Lower lobe of right lung (tissue), 2 donors: ENCODE measurements at places on chromosomes 12 and 14.

- DNase-seq = no peak
These were observed 322.0 kb downstream of the AACS start for GRCh38 chr12:125387206-125387605.

- DNase-seq = peak; percentile 86
These were observed 29.2 kb downstream of the FOS start for GRCh38 chr14:75307700-75308379.

- DNase-seq = no peak
These were observed 50.9 kb upstream of the CPNE8 start for GRCh38 chr12:38956337-38956736.

GRCh38 chr14:55938249-55938791, 179.9 kb upstream of the PELI2 start:
- DNase-seq = no peak

DNA sequence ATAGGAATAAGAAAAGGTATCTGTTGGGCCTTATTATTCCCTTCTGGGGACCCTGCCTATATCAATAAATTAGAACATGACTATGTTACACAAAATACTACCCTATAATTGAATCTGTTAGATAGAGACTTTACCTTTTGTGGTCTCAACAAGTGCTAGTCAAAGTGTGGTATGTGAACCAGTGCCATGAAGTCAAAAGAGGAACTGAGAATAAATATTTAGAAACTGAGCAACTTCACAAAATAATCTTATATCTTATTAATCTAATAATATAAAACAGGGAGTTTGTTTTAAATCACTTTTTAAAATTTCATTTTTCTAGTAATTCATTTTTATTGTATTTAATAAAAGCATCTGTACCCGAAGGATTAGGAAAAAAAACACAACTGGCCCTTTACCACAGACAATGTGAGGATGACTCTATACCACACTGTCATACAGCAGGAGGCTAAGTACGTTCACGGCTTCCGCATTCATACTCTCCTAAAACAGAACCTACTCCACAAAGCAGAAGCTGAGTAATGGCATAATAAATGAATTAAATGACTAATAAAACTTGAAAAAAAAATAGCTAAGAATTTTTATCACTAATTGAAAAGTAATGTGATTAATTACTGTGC, 42.1 kb downstream of the SEC23A start:
- DNase-seq = no peak

DNA sequence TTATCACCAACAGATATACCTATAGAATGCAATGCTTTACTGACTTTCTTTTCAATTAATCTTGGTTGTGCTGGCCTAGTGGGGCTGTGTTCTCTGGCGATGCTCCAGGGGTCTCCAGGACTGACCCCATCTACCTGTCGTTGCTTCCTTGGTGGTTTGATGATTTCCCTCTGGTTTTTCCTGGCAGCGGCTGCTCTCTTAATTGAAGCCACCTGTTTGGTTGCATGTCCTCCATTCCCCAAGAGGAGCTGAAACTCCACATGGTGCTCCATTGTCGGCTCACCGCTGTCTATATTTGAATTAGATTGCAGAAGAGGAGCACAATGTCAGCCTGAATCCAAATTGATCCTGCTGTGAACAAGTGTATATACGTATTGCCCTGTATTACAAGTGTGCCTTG, 7.1 kb upstream of the IFNG-AS1 start:
- no peak for DNase-seq

- DNase-seq = no peak
These were observed 43.5 kb upstream of the PTPRQ start for GRCh38 chr12:80400571-80400991.

DNA sequence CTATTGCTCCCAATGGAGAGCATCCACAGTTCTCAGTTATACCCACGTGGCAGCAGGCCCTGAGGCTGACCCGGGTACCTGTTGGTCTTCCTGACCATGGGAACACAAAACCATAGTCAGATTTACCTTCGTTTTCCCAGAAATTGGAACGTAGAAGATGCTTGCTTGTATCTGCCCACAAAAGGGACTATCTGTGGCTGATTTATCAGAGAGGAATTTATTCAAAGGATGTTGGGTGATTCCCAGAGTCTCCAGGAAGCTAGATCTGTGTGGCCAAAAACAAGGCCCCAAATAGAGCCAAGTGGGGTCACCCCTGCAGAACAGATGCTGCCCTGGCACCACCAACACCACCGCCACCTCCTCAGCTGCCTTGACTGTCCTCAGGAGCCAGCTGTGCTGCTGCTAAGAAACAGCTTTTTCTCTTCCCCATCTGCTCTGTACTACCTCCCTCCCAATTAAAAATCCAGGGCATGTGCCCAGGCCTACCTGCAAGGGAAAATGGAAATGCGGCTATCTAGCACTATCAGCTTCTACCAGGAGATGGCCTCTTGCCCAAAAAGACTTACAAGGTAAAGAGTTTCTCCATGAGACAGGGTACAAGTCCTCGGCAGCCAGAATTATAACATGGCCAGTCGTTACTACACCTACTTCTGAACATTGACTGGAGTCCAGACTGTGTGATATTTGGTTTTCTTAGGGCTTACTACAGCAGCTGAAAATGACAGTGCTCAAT, 128.6 kb upstream of the PLEKHG7 start:
- no peak for DNase-seq

DNA sequence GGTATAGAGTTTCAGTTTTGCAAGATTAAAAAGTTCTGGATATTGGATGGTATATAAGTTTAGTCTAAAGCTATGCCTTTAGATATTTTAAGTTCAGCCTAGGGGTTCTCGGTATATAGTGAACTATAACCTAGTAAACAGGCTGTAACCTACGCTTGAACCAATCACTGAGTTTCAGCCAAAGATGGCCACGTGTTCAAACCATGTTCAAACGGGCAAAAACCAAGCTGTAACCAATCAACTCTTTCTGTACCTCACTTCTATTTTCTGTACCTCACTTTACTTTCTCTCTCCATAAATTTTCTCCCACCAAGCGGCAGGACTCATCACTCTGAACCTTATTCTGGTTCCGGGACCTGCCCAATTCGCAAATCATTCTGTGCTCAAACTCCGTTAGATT, 1.4 kb downstream of the TMBIM4 start:
- no peak for DNase-seq

GRCh38 chr12:4141348-4142270, 132.0 kb upstream of the CCND2 start:
- DNase-seq = no peak

DNA sequence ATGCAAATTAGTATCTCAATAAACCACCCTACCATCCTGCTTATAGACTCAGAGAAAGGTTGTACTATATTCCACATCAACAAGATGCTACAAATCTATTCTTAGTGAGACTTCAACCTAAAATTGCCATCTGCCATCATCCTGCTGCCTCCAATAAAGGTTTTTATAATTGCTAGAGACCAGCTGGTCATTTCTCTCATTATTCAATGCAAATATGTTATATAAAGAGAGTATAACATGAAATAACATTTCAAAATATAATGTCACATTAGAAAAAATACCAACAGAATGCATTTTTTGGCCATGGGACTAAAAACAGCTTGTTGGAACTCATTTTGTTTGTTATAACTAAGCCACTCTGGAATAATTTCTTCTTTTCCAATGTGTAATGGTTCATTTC, 247.3 kb downstream of the LRIG3 start:
- DNase-seq = no peak

DNA sequence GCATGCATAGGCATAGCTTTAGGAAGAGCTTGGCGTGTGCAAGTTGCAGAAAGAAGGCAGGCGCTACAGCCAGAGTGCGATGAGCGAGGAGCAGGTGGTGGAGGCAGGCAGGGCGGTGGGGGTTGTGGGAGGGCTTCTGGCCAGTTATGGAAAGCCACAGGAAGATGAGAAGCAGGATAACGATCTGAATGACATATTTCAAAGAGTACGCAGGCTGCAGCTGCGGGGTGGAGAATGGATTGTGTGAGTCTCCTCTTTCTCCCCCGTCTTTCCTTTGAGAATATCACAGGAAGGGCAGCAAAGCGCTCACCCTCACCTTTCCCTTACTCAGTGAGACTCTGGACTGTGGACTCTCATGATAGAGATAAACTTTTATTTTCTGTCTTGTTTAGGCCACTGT, 48.7 kb upstream of the PLXNC1 start:
- DNase-seq = no peak
